Tibial nerve (tissue), 4 donors: ENCODE measurements at places on chromosomes 2 and 18. TPM values are rescaled to one million over a fixed set of nuclear protein-coding genes. Genes with fewer than 3 reads are reported as not detected.

GRCh38 chr2:43455731-43456642 lies 139.9 kb downstream of the THADA start:
- DNase-seq: no peak

- DNase-seq: no peak
Measured at GRCh38 chr2:74425523-74425922, 4.0 kb downstream of the WDR54 start.

RTP5 gene
- not detected for total RNA-seq

DNA sequence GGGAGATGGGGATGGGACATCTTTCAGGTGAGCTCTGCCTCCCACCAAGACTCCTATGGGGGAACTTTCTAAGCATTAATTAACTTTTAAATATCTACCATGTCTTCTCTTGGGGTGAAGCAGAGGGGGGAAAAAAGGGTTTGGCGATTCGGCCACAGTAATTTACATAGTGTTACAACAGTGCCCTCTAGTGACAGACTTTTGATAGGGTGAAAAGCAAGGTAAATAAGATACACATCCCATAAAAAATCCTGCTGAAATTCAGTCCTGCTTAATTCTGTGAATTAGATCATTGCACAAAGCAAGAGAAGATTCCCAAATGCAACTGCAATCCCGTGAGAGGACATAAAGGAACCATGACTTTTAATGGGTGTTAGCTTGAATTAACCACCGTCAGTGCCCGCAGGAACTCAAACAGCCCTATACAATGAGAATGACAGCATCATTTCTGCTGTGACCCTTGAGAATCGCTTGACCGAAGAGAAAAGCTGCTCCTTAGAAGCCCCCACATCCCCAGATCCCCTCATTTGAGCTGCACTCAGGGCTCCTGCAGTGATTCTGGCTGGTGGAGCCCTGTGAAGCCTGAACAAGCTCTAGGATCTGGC lies 32.8 kb downstream of the FAM124B start:
- DNase-seq: no peak

DSC3 gene
- total RNA-seq: 12.4 TPM

MAPK4 gene
- total RNA-seq: 3.1 TPM

CNGA3 gene
- total RNA-seq: 0.30 TPM

GRCh38 chr2:119253114-119253702 lies 29.6 kb downstream of the STEAP3 start:
- no peak for DNase-seq

AUP1 gene
- total RNA-seq: 111 TPM

ACVR1C gene
- total RNA-seq: 4.8 TPM

LRP1B gene
- 3.3 TPM for total RNA-seq

- DNase-seq: no peak
Measured at GRCh38 chr2:99571533-99571932, 81.7 kb upstream of the REV1 start.

DNA sequence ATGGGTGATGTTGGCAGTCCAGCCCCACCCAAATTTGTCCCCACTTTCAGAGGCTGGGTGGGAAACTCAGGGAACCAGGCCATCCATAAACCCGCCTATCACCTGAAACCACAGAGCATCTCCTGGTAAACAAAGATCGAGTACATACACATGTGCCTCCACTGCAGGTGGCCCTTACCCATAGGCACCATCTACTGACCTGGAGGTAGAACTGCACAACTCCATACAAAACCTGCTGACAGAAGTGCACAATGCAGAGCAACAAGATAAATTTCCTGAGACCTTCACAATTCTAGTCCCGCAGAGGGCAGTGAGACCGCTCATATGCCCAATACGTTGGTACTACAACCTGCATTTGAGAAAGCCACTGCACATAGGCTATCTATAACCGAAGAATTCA lies 856.3 kb downstream of the SUCLG1 start:
- DNase-seq: no peak

DNA sequence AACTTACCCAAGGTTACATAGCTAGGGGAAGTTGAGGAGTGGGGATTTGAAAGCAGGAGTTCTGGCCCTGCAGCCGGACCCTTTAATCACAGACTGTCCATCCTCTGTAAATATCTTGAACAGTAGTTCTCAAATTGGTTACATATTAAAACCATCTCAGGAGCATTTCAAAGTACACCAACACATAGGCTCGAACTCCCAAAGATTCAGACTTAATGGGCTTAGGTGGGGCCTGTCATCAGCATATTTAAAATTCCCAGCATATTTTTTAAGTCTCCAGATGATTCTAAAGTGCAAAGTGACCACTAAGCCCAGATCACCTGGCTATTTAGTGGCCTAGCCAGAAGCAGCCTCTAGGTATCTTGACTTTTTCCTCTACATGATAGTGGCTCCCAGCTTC lies 192.2 kb downstream of the ZNF385B start:
- DNase-seq: no peak

- DNase-seq: no peak
Measured at GRCh38 chr2:149617476-149617875, 29.9 kb upstream of the MMADHC start.

- no peak for DNase-seq
Measured at GRCh38 chr2:104733226-104733943, 120.5 kb upstream of the POU3F3 start.

GRCh38 chr2:168715849-168716248 lies 86.6 kb upstream of the NOSTRIN start:
- DNase-seq: no peak

DNA sequence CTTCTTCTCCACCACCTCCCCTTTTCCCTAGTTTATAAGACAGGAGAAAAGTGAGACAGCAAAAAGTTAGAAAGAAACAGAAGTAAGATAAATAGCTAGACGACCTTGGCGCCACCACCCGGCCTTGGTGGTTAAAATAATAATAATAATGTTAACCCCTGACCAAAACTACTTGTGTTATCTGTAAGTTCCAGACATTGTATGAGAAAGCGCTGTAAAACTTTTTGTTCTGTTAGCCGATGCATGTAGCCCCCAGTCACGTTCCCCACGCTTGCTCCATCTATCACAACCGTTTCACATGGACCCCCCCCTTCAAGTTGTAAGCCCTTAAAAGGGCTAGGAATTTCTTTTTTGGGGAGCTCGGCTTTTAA lies 1.5 kb upstream of the BUB1 start:
- DNase-seq: no peak

DNA sequence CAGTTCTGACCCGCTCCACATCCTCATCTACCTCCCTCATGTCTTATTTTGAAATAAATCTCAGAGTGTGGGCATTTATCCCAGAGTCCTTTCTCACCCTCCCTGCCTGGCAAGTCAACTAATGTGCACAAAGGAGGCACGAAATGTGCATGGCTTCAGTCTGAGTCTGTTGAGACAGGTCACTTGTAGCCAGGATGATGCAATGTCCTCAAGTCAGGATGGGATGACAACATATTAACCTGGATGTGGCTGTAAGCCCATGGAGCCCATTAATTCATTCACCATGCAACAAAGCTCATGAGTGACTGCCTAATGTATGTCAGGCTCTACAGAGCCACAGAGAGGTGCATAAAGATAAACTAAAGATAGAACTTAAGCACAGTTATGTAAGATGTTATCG lies 34.5 kb downstream of the KCNG3 start:
- no peak for DNase-seq

ODC1 gene
- total RNA-seq: 110 TPM

- no peak for DNase-seq
Measured at GRCh38 chr2:224077773-224078507, 38.9 kb upstream of the SERPINE2 start.

APCDD1 gene
- 154 TPM for total RNA-seq

DNA sequence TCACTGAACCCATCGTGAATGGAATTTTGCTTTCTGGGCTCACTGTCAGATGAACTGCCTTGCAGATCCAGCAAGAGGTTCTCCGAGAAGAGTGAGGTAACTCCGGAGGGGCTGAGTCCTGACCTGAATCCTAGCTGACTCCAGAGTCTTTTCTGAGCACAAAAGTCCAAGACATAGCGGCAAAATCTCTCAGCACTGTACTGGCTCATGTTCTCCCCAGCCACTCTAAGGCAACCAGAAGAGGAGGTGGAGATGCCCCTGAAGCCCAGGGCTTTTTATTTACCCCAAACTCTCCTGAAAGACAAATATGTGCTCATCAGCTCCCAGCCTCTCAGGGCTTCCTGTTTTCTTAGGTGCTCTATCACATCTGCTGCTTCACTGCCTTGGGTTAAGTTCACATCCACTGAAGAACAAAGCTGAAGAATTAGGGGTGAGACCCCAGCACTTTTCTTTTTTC lies 221.8 kb downstream of the MREG start:
- no peak for DNase-seq

DNA sequence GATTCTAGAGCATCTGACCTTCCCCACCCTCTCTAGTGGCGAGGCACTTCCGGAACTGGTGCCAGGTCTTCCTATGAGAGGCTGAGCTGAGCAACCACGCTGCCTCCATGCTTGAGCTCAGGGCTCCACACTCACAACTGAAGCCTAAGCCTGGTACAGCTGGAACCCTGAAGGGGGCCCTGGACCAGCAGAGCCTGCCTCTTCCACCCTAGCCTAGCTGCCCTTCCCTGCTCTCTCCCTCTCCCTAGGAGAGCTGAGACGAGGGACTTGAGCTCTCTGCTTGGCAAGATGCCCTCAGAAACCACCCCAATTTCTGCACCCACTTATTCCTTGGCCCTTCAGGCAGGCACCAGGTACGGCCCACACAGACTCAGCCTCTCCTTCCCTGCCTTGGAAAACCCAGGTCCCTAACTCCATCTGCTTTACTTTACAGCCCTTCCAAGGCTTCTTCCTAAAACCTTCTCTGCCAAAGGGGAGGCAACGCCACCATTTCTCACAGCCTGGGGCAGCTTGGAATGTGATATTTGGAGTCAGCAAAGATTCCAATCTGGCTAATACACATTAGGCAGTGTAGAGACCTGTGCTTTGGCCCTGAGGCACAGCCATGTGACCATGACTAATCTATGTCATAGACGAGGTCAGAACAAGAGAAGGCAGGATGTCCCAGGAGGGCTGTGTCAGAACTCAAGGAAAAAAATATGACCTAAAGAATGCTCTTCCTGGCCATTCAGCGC lies 18.8 kb downstream of the COX7A2L start:
- peak; percentile 43 for DNase-seq

CASP10 gene
- total RNA-seq: 9.6 TPM

CETN1 gene
- total RNA-seq: not detected

GRCh38 chr2:38959466-38959865 lies 69.8 kb downstream of the ARHGEF33 start:
- no peak for DNase-seq

DNA sequence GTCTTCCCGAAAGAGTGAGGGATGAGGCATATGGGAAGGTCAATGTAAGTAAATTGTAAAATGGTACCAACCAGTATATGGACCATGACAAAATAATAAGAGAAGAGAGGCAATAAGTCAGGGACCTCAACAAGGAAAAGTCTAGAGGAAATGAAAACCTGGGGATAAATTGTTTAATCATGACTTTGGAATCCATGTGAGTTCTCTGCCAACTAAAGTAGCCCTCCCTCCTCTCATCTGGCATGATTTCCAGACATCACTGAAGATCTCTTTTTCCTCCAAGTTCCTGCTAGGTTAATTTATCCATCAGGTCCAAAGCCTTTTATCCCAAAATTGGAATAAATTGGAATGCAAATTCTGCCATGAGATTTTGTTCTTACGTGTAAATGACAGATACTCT lies 417.9 kb downstream of the NRXN1 start:
- DNase-seq: no peak

DNA sequence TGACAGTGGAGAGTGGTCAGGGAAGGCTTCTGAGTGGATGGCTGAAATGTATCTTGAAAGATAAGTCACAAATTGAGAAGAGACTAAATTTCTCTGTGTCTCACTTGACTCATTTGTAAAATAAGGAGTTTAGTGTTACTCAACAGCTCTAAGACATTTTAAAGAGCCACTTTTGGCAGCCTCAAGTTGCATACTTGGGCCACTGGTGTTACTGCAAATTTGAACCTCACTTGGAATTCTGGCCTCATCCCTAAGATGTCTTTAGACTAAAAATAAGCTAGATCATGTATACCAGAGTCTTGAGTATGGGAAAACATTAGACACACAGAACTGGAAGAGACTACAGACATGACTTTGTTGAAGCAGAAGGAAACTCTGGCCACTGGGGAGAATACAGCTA lies 4.5 kb upstream of the MTLN start:
- no peak for DNase-seq

DNA sequence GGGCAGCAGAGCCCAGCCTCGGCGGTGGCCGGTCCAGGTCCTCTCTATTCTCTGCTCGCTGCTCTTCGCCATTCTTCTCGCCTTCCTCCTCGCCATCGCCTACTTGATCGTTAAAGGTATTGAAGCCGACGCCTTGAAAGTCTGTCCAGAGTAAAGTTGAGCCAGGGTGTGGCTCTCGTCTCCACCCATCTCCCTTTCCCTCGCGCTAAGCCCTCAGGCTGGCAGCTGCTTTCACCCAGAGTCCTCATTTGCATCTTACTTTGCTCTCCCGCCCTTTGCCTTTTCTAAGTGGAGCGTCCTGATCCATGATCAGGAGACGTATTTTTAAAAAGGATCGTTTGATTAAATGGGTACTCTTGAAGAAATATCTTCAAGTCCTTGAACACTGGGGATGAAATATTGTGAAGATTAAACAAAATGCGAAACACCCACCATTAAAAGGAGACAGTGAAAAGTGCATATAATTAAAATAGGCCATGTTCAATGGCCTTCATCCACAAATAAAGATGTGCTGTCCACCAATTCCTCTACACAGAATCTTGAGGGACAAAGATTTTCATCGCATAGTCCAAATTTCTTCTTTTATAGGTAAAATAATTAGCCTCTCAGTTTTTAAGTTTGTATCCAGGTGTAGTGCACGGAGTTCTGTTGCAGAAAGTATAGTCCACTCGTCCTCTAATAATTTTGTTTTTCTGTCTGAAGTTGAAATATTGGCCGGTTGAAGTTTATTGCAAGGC lies 657 bp downstream of the ARL6IP6 start:
- peak; percentile 5 for DNase-seq

DNA sequence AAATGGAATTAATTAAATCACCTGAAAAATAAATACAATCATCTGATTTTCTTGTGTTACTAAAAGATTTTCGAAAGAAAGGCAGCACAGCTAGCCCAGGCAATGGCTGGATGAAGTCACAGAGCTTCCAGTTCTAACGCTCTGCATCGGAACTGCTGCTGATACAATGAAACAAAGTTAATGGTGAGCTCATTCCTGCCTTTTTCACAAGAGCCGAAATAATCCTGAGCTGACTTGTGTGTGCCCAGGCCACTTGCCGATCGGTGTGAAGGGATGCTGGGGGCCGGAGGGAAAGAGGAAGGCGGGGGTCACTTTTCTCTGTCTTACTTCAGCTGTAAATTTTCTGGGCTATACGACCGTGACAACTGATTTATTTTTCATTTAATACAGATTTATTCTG lies 149.5 kb downstream of the INO80D start:
- no peak for DNase-seq

DNA sequence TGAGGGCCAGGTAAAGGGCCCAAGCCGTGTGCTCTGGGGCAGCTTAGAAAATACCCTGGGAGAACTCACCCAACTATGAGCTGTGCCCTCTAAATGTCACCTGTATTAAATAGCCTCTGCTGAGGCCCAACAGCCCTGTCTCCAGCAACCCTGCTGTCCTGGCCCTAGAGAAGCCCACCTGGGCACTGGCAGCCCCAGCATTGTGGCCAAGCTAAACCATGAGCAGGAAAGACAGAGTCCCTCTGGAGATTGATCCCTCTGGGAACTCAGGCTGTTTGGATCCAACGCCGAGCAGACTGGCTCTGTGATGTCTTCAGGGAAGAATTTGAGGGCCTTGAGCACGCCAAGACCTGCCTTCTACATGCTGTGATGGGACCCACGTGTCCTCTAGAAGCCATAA lies 126.5 kb downstream of the TTC32 start:
- DNase-seq: no peak

- no peak for DNase-seq
Measured at GRCh38 chr18:3233433-3234168, 13.8 kb upstream of the MYOM1 start.
